Stimulated activated CD8-positive, alpha-beta memory T cell treated with anti-CD3 and anti-CD28 coated beads, Interleukin-4, amount 100 ng/mL, for 4 hours (primary cell): ENCODE measurements at places on chromosomes 4 and X.

- DNase-seq = no peak
Observed at GRCh38 chrX:47160781-47161180, 15.8 kb downstream of the RBM10 start.

- DNase-seq = no peak
Observed at GRCh38 chr4:32440391-32440790, 1720.2 kb downstream of the PCDH7 start.

DNA sequence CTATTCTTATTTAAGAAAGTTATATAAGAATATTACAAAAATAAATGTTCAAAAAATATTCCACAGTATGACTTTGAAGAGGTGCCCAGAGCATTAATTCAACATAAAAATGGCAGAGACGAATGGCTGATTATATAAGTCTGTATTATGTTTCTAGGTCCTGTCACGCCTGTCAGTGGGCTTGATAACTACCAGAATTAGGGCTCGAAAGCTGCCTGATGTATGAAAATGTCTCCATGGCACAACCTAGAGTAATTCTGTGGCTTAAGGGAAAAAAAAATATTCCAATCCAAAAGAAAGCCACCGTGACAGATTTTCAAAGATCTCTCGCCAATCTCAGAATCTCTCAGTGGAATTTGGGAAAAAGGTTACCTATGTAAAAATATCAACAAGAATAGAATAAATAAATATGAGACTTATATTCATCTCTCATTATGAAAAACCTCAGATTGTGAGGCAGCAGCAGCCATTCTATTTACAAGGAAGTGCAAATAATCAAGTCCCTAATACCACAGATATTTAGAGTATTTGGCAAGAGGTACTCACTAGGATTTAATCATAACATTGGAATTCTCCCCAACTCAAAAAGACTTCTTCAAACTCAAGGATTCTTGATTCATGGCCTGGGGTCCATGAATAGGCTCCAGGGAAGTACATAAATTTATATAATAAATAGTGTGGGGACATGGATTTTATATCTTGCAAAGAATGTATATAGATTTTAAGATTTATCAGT is 489.1 kb upstream of the INTU start:
- DNase-seq = no peak

GRCh38 chr4:174628191-174628590 is 105.9 kb upstream of the HPGD start:
- DNase-seq = no peak

DNA sequence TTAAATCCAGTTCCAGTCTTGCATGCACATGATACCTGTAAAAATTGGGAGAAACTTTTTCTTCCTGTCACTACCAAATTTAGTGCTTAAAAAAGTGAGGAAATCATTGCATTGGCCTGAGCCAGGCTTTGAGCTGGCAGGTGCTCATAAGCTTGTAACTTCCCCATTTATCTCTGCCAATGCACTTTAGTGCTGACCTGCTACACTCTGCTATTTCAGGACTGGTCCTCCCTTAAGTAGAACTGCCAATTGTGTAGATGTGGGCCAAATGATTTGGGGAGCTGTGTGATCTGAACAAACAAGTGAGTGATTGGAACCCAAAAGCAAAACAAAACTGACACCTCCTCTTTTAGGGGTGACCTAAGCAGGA is 51.8 kb downstream of the ZNF827 start:
- DNase-seq = no peak
